ENCODE measurements at places on chromosomes 3 and 15. TPM values are rescaled to one million over a fixed set of nuclear protein-coding genes. Genes with fewer than 3 reads are reported as not detected.

DNA sequence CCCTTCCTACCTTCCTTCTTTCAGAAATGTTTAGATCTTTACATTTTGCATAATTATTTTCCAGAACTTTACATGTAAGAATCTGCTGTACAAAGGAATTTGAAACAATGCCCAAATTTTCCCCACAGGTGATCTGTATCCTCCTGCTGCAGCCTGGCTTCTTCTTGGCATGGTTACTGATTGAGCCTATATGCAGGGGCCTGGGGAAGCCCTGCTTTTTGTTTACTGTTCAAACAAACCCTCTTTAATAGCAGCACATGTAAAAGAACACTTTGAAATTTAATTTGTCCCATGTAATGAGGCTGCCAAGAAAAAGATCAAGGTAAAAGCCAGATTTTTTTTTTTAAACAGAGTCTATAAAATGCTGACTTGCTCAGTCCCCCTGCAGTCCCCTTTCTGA lies 432.2 kb downstream of the TUSC7 start:
- no peak for DNase-seq

- DNase-seq, result no peak
These were observed 3.8 kb downstream of the SHOX2 start for GRCh38 chr3:158102242-158103080.

GRCh38 chr3:52705688-52706686 lies at the start of the genes GLT8D1 and SPCS1:
Gene GLT8D1 (minus strand): TSS chr3:52705791. CDS start chr3:52700460, 5,331 bp downstream.
Gene SPCS1 (plus strand): TSS chr3:52706106. CDS start chr3:52706247, 141 bp downstream.
- DNase-seq, result peak; percentile 86

DNA sequence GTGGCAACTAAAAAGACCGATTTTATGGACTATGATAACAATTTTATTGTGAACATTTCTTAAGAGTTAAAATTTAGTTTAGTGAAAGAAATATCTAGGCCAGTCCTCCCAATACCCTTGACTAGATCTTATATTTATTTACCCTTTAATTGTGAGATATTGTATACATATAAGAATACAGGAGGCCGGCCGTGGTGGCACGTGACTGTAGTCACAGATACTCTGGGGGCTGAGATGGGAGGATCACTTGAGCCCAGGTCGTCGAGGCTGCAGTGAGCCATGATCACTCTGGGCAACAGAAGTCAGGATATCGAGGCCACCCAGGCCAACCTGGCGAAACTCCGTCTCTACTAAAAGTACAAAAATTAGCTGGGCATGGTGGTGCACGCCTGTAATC lies 756 bp upstream of the RMDN3 start:
- DNase-seq, result no peak

- no peak for DNase-seq
These were observed 428.5 kb upstream of the PROK2 start for GRCh38 chr3:72213296-72214065.

DNA sequence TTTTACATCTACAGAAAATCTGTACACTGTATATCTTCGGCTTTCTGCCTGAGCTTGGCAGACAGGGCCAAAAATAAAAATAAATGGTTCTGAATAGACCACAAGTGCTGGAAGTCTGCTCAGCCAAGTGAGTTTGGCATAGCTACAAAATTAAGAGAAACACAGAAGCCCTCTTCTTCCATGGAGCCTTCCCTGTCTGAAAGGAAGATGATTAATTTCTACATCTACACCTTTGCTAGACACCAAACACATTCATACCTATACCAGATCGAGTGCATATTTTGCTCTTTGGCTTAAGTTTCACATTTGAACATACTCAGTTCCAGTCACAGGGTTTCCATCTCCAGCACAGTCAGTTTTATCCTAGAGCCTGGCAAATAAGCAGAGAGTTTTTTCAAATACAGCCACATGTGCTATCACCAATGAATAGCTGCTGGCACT lies 224.6 kb downstream of the GREM1 start:
- no peak for DNase-seq

DNA sequence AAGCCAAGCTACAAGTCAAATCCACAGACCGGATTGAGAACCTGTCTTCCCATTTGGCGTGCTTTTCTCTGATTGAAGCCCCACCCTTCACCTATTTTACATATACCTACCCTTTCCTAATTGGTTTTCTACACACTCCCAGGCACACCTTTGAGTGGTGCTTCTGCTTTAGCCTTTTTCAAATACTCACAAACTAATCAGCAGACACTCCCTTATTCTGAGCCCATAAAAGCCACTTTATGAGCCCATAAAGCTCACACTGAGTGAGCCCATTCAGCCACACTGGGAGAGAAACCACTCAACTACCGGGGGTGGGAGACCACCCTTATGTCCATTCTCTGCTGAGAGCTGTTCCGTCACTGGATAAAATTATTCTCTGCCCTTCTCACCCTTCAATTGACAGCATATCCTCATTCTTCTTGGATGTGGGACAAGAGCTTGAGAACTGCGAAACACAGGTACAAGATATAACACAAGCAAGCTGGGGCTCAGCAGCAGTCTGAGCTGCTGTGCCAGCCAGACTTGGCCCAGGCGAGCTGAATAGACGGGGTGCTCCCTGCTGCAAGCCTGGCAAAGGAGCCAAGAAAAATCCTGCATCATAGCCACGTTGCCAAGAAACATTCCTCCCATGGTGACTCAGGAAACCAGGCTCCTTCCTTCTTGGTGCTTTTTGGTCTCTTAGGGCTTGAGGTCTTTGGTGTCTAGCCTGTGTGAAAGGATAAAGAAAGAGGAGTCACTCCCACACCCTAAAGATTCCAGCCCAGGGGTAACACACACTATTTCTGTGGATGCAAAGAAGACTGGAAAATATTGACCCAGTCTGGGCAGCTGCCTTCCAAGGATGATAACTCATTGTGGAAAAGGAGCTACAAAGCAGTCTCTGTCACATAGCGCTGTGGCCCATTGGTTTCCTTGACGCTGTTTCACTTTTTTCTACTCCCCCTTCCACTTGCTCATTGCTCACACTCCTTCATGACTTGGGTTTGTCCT lies 609.7 kb downstream of the MCTP2 start:
- no peak for DNase-seq

DNA sequence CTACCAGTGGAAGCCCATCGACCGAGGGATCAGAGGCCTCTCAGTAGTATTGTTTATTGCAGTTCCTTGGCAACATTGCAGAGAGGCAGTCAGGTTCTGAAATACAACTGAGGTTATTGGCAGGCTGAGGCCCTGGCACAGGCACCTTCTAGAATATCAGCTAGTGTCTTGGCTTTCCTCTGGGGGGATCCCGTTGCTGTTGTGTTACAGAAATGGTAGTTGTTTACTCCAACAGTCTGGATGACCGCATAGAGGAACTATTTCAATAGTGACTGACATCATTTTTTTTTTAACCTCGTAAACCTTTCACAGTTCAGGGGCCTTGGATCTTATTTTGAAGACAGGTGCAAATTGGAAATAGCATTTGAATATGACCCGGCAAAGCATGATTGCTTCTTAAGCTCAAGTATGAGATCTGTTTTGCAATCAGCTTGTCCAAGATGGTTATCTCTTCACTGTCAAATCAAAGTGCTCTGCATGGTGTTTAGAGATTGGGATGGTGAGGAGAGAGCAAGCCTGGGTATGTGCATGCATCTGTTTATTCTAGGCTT lies 63.9 kb downstream of the PGPEP1L start:
- DNase-seq, result no peak

DNA sequence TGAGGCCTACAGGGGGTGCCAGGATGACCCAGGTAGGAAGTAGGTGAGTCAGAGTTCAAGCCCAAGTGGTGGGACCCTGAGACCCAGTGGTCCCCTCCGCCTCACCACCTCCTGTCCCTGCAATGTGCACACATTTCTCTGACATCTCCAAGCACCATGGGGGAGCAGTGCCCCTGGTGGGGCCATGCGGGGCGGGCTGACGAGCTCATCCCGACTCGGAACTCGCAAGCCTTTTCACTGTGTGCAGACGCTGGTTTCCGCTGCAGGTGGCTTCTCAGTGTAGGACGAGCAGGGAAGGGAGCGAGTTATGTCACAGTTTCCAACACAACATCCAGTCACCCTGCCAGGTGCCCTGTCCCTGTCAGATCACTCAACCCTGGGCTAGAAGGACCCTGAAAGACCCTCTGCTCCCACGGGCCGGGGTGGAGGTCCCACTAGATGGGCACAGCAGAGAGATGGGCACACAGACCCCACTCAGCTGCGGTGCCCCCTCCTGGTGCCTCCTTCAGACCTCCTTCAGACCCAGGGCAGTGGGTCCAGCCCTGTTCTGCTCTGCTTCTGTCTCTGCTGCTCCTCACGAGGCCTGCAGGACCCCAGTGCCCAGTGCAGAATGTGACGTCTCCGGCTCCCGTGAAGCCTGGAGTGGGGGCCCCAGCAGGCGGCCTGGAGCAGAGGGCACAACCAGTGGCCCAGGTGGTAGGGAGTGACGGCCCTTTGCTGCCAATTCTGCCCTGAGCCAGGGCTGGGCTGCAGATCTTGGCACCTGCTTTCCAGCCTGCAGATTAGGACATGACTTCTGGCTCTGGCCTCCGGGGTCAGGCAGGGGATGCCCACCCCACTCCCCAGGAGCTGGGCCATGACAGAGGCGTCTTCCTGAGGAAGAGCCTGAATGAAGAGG lies 102.0 kb upstream of the RPL32 start:
- no peak for DNase-seq

DNA sequence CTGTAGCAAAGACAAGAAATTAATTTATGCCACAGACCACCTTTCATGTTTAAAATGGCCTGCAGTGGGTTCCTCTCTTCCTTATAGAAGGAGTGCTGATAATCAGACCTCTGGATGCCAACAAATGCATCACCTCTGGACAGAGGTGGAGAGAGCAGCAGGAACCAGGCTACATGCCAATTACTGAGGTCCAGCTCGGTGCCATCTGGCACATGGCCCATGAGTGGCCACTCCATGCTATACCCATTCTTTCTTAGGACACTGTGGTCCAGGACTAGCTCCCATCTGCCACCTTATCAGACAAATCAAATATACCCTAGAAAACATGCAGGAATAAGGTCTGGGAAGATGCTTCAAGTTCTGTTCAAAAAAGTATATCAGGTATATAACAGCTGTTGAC lies 60.7 kb downstream of the TBC1D2B start:
- DNase-seq, result no peak

- no peak for DNase-seq
These were observed 32.7 kb downstream of the SRGAP3 start for GRCh38 chr3:9216736-9217135.

GRCh38 chr15:61088675-61089074 lies 140.4 kb downstream of the RORA start:
- DNase-seq, result no peak

DNA sequence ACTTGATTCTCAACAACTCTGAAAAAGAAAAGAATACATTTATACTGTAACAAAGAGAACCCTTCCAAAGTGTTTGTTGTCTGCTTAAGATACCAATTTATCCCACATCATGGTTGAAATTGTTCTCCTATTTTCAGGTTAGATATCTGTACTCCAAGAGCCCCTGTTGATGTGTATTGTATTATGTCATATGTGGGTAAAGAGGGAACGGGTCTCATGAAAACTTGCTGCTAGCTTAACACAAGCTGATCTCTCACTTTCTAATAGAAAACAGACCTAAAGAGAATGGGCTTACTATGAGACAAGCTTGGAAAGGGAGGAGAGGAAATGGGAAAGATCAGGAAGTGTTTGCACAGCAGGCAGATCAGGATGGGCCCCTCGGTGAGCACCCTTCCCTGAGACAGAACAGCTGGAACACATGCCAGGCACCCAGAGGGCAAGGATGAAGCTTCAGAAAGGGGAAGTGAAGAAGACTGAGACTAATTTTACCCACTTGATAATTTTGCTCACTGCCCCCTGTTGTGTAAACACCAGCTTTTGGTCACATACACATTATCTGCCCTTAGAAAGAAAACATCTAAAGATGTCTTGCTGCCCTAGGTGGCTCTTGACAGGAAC lies 747.9 kb upstream of the CCDC54 start:
- no peak for DNase-seq

DNA sequence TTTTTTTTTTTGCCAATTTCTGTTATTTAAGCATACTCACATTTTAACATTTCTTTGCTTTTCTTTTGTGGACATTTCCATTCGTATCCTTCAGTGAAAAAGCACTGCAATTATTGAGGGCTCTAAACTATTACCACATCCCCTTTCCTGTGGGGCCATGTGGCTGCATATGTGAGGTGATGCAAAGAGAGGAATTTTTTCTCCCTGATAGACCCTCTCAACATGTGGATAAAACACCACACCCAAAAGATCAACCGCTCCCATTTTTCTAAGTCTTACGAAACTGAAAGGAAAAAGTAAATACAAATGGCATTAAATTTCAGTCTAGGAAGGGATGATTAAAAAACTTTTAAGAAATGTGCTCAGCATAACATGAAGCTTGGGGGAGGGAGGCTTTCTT lies 68.8 kb downstream of the DNAJC13 start:
- no peak for DNase-seq

DNA sequence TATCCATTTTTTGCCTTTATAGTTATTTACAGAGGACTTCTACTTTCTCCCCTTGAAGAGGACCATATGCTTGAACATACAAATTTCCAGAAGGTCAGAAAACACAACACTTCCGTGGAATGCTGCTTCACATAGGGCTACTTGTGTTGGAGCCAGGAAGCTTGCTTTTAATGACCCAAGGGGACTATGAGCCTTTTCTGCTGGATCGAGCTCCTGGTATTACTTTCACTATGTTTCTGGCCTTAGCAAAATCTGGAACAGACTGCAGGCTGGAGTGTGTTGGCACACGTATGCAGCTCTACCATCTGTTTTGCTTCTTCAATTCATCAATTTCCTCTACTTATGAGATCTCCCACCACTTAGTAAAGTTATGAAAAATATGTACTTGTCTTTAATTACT lies 69.3 kb upstream of the CBLB start:
- peak; percentile 90 for DNase-seq

GRCh38 chr15:27486051-27486450 lies 515.1 kb downstream of the GABRG3 start:
- no peak for DNase-seq

- no peak for DNase-seq
These were observed 28.4 kb upstream of the MEF2A start for GRCh38 chr15:99537344-99537743.

DNA sequence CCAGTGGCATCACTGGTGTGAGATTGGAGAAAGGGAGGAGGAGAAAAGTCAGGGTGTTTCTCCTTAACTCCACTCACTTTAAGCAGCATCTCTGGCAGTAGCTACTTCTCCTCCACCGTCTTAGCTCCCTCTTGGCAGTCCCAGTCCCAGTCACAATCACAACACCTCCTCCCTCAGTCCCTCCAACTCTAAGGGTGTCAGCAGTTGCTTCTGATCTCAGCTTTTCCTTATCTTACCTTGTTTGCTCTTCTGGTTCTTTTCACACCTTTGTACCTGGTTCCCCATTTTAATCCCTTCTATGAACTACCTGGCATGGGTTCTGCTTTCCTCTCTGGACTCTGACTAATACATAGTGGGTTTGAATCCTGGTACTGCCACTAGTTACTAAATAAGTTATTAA lies 188.3 kb upstream of the CTDSPL start:
- DNase-seq, result no peak

The MITF gene
- 52.6 TPM for total RNA-seq

The LDHAL6B gene
- not detected for total RNA-seq

The CCDC9B gene
- 60.0 TPM for total RNA-seq

The NR1I2 gene
- total RNA-seq, result 0.38 TPM

The CCR9 gene
- total RNA-seq, result 0.22 TPM

The ALCAM gene
- total RNA-seq, result 36.4 TPM

The UBA7 gene
- 102 TPM for total RNA-seq

The CMTM7 gene
- 38.2 TPM for total RNA-seq

The UBAP1L gene
- total RNA-seq, result 5.4 TPM

The FAM107A gene
- total RNA-seq, result 180 TPM

The CPLX3 gene
- total RNA-seq, result not detected

The MTFMT gene
- total RNA-seq, result 12.5 TPM

The GOLGA6A gene
- 0.06 TPM for total RNA-seq

Measured in kidney (tissue), 22 donors.